Right atrium auricular region (tissue), 2 donors: ENCODE measurements at places on chromosomes 16 and 17. TPM values are rescaled to one million over a fixed set of nuclear protein-coding genes. Genes with fewer than 3 reads are reported as not detected.

Gene SCGB1C2
- not detected for total RNA-seq

Gene ESRP2
- 1.2 TPM for total RNA-seq

Gene SHPK
- 3.3 TPM for total RNA-seq

Gene C16orf96
- total RNA-seq, result 0.24 TPM

Gene RHBDL1
- total RNA-seq, result 0.67 TPM

Gene VTN
- 5.4 TPM for total RNA-seq

Gene TAC4
- not detected for total RNA-seq

Gene MYH1
- total RNA-seq, result not detected
